Body of pancreas (tissue), 4 donors: ENCODE measurements at places on chromosomes 3 and 15.

DNA sequence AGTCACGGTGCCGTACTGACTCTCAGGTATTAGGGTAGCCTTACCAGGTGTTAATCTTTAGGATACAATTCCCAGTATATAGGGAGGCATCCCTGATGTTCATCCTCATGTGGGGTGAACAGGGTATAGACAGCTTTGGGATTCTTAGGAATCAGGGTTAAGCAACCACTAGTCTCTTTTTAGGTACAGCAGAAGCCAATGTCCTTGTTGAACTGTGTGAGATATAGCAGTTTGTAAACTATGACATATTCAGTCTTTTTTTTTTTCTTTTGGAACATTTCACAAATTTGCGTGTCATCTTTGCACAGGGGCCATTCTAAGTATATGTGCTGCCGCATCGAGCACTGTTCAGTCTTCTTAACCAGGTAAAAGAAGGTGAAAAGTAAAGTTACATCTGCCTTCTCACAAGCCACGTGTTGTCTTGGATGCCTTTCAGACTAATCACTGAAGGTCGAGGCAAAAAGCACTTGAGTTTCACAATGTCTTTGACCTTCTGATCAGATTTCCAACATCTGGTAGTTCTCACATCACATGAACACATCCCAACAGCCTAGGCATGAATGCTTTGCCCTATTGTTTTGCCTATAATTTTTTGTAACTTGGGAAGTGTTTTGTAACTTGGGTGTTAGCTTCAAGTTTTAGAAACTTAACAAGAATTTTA is 17.2 kb downstream of the TSEN2 start:
- peak; percentile 49 for DNase-seq

DNA sequence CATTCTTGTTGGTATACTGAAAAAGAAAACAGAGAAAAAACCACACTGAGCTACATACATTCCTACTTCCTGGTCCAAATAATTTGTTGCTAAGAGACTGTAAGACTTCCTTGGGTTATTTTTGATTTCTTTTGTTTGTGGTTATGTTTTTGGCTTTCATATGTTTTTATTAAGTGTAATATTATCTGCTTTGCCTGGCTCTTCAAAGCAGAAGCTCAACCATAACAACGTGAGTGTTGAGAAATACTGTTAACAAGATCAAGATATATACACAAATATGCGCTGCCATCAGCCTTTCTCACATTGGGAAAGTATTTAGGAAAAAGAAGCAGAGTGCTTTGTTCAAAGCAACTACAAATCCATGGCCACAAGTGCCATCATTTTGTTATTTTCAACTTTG is 556.2 kb upstream of the CBLB start:
- DNase-seq = no peak

GRCh38 chr3:94778814-94779494 is 716.1 kb downstream of the NSUN3 start:
- no peak for DNase-seq

DNA sequence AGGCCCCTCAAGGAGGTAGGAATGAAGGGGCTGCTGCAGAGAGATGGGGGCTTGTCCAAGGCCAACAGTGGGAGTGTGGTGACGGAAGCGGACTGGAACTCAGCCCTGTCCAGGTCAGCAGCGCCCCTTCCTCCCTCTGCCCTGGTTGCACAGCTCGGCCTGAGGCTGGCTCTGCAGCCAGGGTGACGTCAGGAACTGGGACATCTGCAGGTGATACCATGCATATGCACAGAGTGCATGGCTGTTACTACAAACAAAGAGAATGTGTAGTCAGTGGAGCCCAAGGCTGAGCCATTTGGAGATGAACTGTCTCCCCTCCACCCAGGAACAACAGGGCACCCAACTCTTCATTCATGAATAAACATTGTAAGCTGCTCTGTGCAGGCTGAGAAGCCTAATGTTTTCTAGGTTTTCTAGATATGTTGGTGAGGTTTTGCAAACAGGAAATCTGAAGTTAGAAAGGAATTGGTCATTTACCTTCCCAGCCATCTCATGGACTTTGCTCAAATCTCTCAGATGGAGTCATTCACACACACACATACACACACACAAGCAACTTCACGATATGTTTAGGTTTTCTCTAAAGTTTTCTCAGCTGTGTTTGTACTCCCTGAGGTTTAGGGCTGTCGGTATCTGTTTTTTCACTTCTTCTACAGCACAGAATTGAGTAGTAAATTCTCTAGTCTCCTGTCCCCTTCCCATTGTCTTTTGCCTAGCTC is 117.2 kb downstream of the TLE3 start:
- no peak for DNase-seq

DNA sequence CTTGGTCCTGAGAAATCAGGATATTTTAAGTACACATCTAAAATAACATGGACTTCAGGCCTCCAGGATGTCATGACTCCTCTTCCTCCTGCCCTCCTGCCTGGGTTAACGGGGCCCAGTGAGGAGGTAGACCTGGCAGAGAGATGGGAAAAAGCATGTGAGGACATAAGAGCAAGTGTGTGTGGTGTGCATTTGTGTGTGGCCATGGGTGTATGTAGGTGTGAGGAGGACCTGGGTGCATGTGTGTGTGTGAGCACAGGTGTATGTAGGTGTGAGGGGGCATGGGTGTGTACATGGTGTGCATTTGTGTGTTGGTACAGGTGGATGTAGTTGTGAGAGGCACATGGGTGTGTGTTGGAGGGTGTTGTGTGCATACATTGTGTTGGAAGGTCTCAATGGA is 105.4 kb downstream of the EPHB1 start:
- no peak for DNase-seq

- no peak for DNase-seq
These were observed 1358.5 kb downstream of the ROBO2 start for GRCh38 chr3:78398401-78398800.

- DNase-seq = peak; percentile 19
These were observed 289.1 kb downstream of the GAP43 start for GRCh38 chr3:115912372-115912771.

DNA sequence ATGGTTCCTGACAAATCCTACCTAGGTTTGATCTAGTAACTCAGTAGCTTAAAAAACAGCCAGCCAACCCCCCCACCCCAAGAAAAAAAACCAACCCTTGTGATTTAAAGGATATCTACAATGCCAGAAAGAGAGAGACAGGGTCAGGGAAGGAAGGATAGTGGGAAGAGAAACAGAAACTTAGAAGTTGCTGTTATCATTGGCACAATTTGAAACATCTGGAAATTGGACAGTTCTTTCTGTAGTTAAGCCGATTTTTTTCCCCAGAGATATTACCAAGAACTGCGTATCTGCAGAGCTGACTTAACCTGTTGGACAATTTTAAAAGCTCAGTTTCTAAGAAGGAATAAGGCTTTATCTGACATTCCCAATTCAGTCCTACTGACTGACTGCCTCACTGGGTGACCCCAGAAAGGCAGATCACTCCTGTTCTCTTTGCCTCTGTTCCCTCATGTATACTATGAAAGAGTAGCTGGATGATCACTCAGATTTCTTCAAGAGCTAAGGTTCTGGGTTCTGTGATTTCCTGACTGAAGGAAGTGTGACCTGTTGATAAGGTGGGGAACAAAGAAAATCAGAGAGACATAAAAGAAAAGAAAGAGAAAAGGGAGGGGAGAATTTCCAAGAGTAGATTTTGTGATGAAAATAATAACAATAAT is 128.3 kb downstream of the MAP2K5 start:
- no peak for DNase-seq

GRCh38 chr3:39385456-39386090 is 2.4 kb downstream of the SLC25A38 start:
- DNase-seq = no peak

GRCh38 chr15:43789409-43789808 is 2.7 kb upstream of the SERF2 start:
- no peak for DNase-seq

DNA sequence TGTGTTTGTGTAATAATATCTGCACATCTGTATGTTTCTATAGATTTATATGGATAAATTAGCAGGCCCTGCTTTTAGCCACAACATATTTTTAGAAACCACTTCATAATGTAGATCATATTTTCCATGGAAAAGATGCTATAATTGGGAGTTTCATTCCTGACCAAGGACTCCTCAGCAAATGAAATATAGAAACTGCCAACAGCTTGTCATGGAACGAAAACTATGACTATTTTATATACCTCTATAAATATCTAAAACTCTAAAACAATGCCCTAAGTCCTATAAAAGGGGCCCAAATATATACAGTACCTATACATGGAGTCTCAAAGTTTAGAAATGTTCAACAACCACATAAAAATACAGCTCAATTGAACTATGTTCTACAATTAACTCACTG is 27.9 kb downstream of the EID1 start:
- DNase-seq = no peak

- no peak for DNase-seq
These were observed 7.2 kb downstream of the EOMES start for GRCh38 chr3:27714692-27715453.

- DNase-seq = no peak
These were observed 54.0 kb downstream of the MBNL1 start for GRCh38 chr3:152322756-152323155.

GRCh38 chr3:46998121-46998851 is 18.8 kb downstream of the NBEAL2 start:
- DNase-seq = peak; percentile 87

GRCh38 chr3:6516694-6517093 is 344.2 kb upstream of the GRM7 start:
- no peak for DNase-seq

GRCh38 chr3:54706738-54707137 is 221.1 kb downstream of the LRTM1 start:
- no peak for DNase-seq

DNA sequence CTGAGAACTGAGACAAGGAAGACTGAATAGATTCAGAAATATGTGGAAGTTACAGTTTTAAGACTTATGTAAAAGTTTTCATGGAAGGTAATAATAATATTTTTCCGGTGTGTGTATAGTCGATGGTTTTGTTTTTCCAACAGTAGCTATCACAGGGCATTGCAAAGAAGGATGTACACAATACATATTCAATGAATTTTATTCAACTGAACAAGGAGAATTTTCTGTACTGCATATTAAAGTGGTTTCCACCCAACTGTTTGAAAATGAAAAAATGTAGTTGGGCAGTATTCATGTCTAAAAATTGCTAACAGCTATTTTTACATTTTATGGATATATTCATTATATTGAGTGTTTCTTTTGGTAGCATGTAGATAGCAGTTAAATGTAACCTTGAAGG is 350.3 kb upstream of the ATP10A start:
- DNase-seq = no peak

GRCh38 chr3:128469556-128469955 is 2.9 kb upstream of the DNAJB8 start:
- DNase-seq = no peak

DNA sequence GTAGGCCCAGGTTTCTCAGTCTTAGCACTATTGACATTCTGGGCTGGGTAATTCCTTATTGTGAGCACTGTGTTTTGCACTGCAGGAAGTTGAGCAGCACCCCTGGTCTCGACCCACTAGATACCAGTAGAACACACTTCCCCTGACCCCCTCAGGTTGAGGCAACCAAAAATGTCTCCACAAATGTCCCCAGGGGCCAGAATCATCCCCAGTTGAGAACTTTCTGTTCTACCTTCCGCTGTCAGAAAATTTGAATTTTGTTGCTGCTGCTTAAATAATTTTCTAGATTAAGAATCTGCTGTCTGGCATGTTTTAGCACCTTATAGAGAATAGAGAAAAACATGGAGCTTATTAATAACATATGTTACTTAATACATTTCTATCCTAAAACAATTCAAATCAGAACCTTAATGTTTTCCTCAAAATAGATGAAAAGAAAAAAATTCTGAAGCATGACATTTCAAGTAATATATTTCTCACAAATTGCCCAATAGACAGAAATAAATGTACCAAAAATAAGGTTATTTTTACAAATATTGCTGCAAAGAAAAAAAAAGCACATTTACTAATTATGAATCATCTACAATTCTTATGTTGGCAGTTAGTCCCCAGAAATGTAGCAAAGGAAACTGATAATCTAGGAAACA is 13.2 kb upstream of the THRB start:
- DNase-seq = no peak

DNA sequence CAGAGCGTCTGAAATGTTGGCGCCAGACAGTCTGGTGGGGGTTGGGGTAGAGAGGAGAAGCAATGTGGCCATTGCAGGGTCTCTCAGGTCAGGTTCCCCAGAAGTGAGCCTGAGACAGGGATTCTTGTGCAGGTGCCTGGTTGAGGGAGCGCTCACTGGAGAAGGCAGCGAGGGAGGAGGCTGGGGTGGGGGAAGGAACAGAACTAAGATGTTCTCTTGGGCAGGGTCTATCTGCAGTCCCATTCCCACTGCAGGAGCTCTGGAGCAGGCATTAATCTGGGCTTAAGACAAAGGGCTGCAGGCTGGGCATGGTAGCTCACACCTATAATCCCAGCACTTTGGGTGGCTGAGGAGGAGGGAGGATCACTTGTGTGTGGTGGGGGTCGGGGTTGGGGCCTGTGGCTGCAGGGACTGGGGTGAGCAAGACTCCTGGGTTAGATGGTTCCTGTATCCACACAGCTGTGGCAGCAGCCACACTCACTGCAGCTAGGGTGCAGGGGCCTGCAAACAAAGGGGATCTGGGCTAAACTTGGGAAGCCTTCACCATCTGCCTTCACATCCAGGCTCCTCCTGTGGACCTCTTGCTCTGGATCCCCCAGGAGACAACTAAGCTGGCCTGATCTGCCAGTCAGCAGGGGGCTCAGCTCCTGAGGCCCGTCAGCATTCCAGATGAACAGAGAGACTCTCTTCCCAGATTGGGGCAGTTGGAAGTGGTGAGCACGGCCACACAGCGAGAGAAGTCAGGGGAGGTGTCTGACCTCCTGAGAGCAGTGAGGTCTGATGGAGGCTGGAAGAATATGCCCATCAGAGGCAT is 172.5 kb downstream of the ABHD5 start:
- no peak for DNase-seq

DNA sequence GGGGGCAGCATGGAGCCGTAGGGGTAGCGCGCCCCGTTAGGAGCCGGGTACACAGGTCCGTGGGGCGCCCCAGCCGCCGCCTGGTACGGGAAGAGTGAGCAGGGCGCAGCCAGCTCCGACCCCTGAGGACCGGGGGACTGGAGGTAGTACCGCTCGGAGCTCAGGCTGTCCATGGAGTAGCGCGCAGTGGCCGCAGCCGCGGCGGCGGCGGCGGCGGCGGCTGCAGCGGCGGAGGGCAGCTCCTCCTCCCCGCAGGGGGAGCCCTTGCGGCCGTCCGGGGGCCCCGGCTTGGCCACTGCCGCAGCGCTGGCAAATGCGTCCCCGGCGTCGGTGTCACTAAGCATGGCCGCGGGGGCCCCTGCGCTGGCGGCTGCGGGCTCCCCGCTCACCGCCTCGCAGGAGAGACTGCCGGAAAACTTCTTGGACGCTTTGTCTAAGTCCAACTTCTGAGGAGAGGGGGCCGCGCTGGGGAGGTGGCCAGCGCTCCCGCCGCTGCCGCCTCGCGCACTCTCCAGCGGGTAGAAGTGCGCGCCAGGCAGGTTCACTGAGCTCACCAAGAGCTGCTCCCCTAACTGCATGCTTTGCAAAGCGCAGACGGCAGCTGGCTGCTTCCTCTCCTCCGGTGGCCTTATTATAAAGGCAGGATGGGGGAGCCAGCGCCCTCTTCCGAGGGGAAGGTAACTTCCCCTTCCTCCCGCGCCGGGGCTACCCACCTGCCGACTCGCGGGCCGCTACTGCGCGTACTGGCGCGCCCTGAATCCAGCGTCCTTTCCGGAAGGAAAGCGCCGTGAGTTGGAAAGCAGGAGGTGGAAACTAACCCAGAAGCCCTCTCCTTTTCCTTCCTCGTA is at the start of gene EOMES:
Gene EOMES (minus strand): TSS at position 607 of the 848 bp plus-strand sequence. CDS start 29 bp downstream, at position 578.
- DNase-seq = peak; percentile 50

GRCh38 chr3:122307976-122308375 is 17.1 kb upstream of the CSTA start:
- no peak for DNase-seq
